Cardiac ventricle fibroblast (primary cell): ENCODE measurements at places on chromosomes 7 and 10. TPM values are rescaled to one million over a fixed set of nuclear protein-coding genes. Genes with fewer than 3 reads are reported as not detected.

The WDR86 gene
- 2.4 and 4.6 TPM in 2 replicates for total RNA-seq

The SLC18A3 gene
- total RNA-seq = not detected in 2 replicates

The CDH23 gene
- 0.31 and 1.6 TPM in 2 replicates for total RNA-seq

The GNAT3 gene
- not detected in 2 replicates for total RNA-seq

The DGKB gene
- total RNA-seq = not detected in 2 replicates

The CLCN1 gene
- total RNA-seq = not detected in 2 replicates

The CALHM3 gene
- total RNA-seq = not detected in 2 replicates
